ENCODE measurements at places on chromosomes 7 and 10. TPM values are rescaled to one million over a fixed set of nuclear protein-coding genes. Genes with fewer than 3 reads are reported as not detected.

DNA sequence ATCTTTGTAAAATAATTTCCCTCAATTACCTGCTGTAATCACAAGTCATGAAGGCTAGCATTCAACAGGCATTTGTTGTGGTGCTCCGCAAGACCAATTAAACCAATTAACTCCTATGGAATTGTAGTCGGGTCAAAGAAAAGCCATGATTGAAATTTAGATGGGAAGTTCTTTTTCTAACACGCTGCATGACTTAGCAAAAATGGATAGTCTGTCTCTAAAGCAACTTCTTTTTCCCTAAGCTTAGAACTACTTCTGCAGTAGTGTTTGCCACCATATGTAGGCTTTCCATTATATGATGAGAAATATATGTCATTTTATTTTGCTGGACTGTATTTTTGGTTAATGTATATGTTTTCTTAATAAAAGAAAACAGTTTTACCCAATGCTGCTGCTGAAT lies 119.1 kb downstream of the TSPAN12 start:
- DNase-seq = no peak

DNA sequence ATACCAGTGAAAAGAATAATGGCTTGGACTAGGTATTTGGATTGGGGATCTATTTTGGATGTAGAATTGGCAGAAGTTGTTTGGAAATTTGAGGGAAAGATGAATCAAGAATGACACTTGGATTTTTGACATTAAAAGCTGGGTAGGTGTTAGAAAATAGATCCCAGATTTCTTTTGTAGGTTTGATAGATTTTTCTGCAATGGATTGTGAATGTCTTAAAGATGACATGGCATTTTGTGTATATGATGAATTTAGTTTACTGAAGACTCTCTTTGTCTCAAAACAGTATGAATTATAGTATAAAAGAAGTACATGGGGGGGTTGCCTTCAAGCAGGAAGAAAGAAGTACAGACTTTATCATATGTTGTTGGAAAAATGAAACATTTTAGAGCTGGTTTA lies 75.8 kb downstream of the MPLKIP start:
- DNase-seq = no peak

- no peak for DNase-seq
These were observed 28.2 kb downstream of the GPRIN2 start for GRCh38 chr10:46528171-46528671.

- no peak for DNase-seq
These were observed 287.5 kb upstream of the KLF14 start for GRCh38 chr7:131021460-131021859.

- DNase-seq = no peak
These were observed 4.3 kb downstream of the NOC3L start for GRCh38 chr10:94358480-94358879.

GRCh38 chr7:120168066-120168465 lies 104.9 kb upstream of the KCND2 start:
- DNase-seq = no peak

GRCh38 chr10:88523739-88524400 lies 59.2 kb downstream of the RNLS start:
- DNase-seq = no peak

DNA sequence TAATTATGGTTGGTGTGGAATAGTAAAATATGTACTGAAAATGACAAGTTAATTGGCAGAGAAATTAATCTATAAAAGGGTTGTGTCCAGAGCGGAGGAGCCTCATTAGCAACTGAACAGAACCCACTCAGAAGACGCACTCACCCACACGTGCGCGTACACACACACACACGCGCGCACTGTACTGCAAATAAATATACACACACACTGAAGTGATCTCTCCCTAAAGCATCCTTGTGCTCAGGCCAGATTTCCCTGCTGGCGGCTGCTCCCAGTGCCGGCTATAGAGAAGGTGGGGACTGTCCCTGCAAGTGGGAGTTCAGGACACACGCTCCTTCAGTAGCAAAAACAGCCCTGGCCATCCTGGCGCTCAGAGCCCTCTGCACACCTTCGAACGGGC lies 85.2 kb downstream of the CHST15 start:
- peak; percentile 21 for DNase-seq

Gene CHN2
- total RNA-seq = 7.6 TPM

Gene OPN1SW
- not detected for total RNA-seq

Gene ITGA8
- 18.8 TPM for total RNA-seq

Gene IQUB
- total RNA-seq = 1.2 TPM

Gene DNA2
- total RNA-seq = 12.0 TPM
